ENCODE measurements at places on chromosomes 2 and 18.

GRCh38 chr2:31937741-31938140 lies 73.1 kb downstream of the MEMO1 start:
- peak overlapping the region; percentile 41 for H3K27ac ChIP-seq
- no peaks in the 10 kb centered on the region for H3K27me3 ChIP-seq
- H3K4me3 ChIP-seq = no peak overlapping the region
- H3K36me3 ChIP-seq = peaks cover 1% of the 10 kb centered on the region

DNA sequence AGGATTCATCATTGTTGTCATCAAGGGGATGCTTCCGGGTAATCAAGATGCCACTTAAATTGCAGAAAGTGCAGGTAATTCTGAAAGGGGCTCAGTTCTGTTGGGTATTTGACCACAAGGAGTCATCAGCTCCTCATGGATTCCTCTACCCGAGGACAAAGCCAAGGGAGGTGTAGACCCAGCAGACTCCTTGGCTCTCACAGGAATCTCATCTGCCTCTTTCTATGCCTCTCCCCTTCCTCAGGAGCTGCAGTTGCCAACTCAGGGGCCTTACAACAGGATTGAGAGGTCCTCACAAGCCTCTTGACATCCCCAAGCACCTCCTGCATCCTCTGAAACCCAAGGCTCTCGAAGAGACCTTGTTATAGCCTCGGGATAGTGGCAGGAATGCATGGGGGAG lies 44.0 kb downstream of the ITGB6 start:
- peak overlapping the region; percentile 98 for H3K27ac ChIP-seq
- H3K4me3 ChIP-seq = no peak overlapping the region
- H3K4me1 ChIP-seq = peaks cover 33% of the 10 kb centered on the region
- H3K27me3 ChIP-seq = no peaks in the 10 kb centered on the region
- peaks cover 14% of the 10 kb centered on the region for H3K36me3 ChIP-seq

- H3K4me3 ChIP-seq = no peak overlapping the region
- DNase-seq = no peak
Measured at GRCh38 chr2:70529610-70530009, 24.0 kb downstream of the TGFA start.

- H3K36me3 ChIP-seq = no peaks in the 10 kb centered on the region
- peaks cover 33% of the 10 kb centered on the region for H3K4me1 ChIP-seq
- no peak overlapping the region for H3K4me3 ChIP-seq
- no peak for DNase-seq
- H3K27ac ChIP-seq = peak overlapping the region; percentile 11
- no peaks in the 10 kb centered on the region for H3K27me3 ChIP-seq
Measured at GRCh38 chr2:20074901-20075300, 23.5 kb upstream of the LAPTM4A start.

DNA sequence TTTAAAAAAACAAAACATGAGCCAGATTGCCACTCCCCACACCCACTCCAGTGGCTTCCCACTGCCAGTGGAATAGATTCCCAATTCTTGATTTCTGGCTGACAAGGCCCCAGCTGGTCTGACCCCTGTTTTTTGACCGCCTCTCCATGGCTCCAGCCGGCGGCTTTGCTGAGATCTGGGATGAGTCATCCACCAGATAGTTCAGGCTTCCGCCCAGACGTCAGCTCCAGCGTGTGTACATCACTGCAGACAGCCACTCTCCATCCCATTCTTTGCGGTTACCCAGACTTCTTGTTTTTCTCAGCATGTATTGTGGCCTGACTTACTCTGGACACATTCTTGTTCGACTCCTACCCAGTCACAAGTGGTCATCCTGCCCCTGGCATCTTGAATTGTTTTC lies 227.9 kb downstream of the GBX2 start:
- H3K36me3 ChIP-seq = peaks cover 29% of the 10 kb centered on the region
- no peak overlapping the region for H3K4me3 ChIP-seq
- peaks cover 23% of the 10 kb centered on the region for H3K4me1 ChIP-seq

DNA sequence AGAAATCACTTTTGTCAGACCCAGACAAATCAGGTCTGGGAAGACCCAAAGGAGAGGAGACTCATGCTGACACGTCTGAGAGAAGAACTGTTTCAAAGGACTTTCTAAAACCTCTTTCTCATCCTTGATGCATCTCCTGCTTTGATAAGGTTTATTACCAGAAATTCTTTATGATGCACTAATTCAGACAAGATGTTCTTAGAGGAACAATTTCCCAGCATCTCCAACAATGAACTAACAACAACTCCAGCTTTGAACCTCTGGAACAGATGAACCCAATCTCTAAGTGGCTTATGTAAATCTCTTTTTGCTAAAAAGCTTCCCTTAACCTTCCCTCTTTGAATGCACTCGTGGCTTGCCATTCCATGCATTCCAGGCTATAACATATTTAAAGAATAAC lies 15.9 kb upstream of the SERPINB11 start:
- peaks cover 10% of the 10 kb centered on the region for H3K4me1 ChIP-seq
- H3K4me3 ChIP-seq = no peak overlapping the region
- H3K27ac ChIP-seq = no peak overlapping the region
- H3K27me3 ChIP-seq = no peaks in the 10 kb centered on the region
- no peaks in the 10 kb centered on the region for H3K36me3 ChIP-seq
- no peak for DNase-seq

DNA sequence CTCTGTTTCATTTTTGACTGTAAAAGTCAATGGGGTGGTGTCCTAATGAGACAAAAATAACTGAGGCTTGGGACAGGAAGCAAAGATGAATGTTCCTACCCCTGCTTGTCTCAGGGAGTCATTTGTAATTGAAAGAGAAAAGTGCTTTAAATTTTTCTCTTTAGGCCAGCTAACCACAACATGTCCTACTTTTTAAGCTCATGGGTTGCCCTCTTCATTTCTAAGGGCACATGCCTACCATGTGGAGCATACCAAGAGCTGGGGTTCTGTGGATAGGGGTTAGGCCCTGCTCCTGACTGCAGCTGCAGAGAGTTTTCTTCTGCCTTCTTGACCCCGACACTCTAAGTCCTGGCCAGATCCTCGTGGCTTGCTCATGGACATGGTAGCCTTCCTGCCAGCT lies 96.8 kb upstream of the ARL4C start:
- H3K27me3 ChIP-seq = peaks cover 34% of the 10 kb centered on the region
- no peaks in the 10 kb centered on the region for H3K36me3 ChIP-seq
- H3K27ac ChIP-seq = no peak overlapping the region
- no peaks in the 10 kb centered on the region for H3K4me1 ChIP-seq
- no peak overlapping the region for H3K4me3 ChIP-seq

DNA sequence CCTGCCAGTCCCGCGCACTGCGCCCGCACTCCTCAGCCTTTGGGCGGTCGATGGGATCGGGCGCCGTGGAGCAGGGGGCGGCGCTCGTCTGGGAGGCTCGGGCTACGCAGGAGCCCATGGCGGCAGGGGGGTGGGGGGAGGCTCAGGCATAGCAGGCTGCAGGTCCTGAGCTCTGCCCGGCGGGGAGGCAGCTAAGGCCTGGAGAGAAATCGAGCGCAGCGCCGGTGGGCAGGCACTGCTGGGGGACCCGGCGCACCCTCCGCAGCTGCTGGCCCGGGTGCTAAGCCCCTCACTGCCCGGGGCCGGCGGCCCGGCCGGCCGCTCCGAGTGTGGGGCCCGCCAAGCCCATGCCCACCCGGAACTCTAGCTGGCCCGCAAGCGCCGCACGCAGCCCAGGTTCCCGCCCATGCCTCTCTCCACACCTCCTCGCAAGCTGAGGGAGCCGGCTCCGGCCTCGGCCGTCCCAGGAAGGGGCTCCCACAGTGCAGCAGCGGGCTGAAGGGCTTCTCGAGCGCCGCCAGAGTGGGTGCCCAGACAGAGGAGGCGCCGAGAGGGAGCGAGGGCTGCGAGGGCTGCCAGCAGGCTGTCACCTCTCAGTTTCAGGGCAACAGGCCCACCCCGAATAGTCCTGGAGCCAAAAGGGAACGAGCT lies 74.1 kb downstream of the PSMG2 start:
- H3K36me3 ChIP-seq = no peaks in the 10 kb centered on the region
- no peak overlapping the region for H3K27ac ChIP-seq
- no peaks in the 10 kb centered on the region for H3K4me1 ChIP-seq
- no peak overlapping the region for H3K4me3 ChIP-seq
- DNase-seq = no peak

DNA sequence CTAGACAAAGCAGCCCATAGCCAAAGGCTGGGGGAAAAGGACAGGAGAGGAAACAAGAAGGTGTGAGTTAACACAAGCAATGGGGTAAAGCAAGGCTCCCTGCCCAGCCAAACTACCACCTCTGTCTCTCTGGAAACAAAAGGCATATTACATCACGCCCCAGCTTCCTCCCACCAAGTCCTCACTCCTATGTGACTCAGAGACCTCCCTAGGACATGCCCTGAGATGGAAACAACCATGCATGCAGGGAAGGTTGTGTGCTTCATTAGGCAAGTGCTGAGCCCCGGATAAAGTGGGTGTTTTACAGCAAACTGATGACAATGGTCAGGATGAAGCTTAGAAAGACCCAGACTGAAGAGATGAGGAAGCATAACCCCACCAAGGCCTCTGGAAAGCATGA lies 9.0 kb upstream of the ATRAID start:
- peaks cover 31% of the 10 kb centered on the region for H3K36me3 ChIP-seq
- H3K27me3 ChIP-seq = no peaks in the 10 kb centered on the region
- H3K4me1 ChIP-seq = no peaks in the 10 kb centered on the region
- H3K4me3 ChIP-seq = no peak overlapping the region
- no peak overlapping the region for H3K27ac ChIP-seq

DNA sequence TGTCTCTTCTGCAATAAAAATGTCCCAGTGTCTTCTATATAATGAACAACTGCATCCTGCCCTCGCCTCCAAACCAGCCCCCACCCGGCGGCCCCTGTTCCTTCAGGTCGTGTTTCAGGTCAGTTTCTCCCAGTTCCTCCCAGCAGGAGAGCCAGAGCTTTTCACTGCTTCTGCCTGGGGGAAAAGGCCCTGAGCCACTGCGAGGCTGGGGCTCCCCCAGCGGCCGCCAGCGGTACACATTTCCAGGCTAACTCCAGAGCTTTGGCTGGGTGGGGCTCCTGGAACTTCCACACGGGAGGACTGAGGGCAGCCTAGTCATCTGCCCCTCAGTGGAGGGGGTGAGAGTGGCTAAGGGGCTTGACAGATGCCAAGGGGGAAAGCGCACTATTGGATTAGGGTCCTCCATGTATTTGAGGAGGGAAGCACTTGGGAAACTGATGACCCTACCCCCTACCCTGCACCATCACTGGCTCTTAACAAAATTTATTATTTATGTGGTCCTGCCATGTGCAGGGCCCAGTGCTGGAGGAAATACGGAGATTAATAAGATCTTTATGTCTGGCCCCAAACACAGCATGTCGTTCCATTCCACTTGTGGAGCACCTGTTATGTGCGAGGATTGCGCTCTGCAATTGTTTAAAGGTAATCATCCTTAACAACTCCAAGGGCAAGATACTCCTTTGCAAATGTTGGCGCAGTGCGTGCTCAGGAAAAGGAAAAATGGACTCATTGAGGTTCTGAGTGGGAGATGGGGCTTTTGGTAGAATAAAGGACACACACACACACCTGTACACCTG lies 17.3 kb upstream of the CYS1 start:
- peak; percentile 39 for DNase-seq
- no peak overlapping the region for H3K27ac ChIP-seq
- no peaks in the 10 kb centered on the region for H3K36me3 ChIP-seq
- H3K4me1 ChIP-seq = peaks cover 3% of the 10 kb centered on the region
- no peak overlapping the region for H3K4me3 ChIP-seq

DNA sequence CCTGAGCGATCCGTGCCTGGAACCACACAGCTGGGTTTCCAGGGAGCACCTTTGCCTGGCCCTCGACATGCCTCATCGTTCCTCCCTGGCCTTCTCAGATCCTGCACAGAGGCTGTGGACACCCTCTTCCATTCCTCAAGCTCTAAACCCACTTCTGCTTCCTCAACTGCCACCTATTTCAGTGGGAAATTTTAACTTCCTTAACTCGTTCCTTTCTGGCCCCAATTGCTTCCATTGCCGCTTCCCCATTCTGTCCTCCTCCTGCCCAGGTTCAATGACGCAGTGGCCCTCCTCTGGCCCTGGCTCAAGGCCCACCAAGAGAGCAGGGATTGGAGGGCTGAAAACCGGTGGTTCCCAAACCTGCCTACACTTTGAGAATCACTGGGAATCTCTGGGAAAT lies 4.8 kb upstream of the B3GNT7 start:
- H3K4me1 ChIP-seq = peaks cover 14% of the 10 kb centered on the region
- H3K27ac ChIP-seq = peak overlapping the region; percentile 40
- H3K4me3 ChIP-seq = no peak overlapping the region
- H3K27me3 ChIP-seq = peaks cover 14% of the 10 kb centered on the region
- peaks cover 4% of the 10 kb centered on the region for H3K36me3 ChIP-seq

DNA sequence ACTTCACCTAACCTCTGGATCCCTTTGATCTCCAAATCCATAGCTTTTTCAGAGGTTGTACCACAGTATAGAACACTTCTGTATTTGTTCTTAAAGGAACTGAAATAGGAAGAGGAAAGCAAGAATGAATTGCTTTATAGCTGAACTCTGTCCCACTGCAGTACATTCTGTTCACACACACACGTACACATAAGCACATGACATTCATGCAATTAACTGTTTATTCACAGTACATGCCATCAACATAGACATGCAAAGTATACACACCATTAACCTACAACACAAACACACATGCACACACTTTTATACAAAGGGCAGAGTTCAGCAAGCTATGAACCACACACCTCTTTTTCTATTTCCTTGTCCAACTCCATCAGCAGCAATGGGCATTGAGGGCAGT lies 43.2 kb downstream of the MRPL33 start:
- no peak for DNase-seq
- no peak overlapping the region for H3K4me3 ChIP-seq
- peaks cover 2% of the 10 kb centered on the region for H3K36me3 ChIP-seq

DNA sequence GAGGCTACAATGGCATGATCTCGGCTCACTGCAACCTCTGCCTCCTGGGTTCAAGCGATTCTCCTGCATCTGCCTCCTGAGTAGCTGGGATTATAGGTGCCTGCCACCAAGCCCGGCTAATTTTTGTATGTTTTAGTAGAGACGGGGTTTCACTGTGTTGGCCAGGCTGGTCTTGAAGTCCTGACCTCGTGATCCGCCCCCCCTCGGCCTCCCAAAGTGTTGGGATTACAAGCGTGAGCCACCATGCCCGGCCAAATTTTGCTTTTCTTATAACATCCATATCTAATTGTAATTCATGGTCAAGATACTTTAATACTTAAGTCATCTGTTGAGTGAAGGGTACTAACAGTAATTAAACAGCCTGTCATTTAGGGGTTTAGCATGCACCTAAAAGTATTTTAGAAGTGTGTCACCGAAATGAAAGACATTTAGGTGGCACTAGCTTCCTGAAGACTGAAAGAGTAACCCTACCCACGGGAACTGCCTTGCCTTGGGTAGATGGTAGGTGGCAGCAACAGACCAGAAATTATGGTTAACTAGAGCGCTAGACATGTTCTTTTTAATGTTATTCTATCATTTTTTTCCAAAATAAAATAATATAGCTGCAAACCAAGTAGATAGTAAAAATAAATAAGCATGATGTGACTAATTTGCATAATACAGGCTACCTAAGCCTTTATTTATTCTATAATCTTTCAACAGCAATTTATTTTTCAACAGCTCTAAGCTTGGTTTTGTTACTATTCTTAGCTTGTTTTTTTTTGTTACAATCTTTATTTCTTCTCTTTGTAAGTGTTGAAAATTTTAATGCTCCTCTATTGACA lies 8.6 kb upstream of the ACYP2 start:
- H3K36me3 ChIP-seq = no peaks in the 10 kb centered on the region
- H3K27me3 ChIP-seq = no peaks in the 10 kb centered on the region
- H3K4me3 ChIP-seq = no peak overlapping the region
- peaks cover 9% of the 10 kb centered on the region for H3K4me1 ChIP-seq

Measured in mesothelial cell of epicardium (in vitro differentiated cells).